ENCODE measurements at places on chromosomes 7 and 10.

- no peak for DNase-seq
Observed at GRCh38 chr10:86373828-86374227, 7.2 kb upstream of the GRID1 start.

DNA sequence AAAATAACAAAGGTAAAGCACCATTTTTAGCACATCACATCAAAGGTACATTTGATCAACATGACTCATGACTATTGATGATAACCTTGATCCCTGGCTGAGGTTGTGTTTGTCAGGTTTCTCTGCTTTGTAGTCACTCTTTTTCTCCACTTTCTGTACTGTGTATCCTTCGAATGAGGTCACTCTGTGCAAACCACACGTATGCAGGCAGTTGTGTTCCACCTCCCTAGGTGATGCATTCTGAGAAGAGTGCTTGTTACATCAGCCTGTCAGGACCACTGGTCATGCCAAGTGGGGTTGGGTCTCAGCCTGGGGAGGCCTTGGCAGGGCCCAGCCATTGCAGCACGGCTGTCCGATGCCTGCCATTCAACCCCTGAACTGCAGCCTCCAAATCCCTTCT lies 62.8 kb upstream of the GJD4 start:
- no peak for DNase-seq

DNA sequence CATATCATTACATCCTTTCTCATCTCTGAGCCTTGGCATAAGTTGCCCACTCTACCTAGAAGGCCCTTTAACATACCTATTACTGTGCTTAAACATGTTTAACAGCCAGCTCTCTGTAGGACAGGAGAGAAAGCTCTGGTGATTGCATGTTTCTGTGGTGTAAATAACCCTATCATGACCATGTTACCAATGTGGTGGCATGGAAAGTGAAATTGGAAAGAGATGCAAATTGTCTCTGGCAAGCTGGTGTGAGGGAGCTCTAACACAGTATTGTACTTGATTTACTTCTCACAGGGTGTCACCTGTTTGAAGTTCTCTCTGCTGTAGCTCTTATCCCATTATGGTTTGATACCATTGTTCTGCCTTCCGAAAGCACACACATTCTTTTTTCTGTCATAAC lies 231.8 kb upstream of the DKK1 start:
- no peak for DNase-seq

DNA sequence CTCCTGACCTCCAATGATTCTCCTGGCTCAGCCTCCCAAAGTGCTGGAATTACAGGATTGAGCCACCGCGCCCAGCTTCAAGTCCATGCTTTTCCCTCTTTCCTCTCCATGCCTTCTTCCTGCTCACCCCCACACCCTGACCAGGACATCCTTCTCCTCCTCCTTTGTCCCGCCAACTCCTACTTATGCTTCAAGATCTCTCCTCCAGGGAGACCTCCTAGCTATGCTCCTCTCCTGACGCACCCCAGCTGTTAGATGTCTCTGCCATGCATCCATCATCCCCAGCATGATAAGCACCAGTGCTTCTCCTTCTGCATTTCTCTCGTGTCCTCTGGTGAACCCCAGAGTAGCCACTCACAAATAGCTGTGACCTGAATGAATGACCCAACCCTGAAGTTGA lies 21.1 kb downstream of the SRRM3 start:
- DNase-seq: no peak

DNA sequence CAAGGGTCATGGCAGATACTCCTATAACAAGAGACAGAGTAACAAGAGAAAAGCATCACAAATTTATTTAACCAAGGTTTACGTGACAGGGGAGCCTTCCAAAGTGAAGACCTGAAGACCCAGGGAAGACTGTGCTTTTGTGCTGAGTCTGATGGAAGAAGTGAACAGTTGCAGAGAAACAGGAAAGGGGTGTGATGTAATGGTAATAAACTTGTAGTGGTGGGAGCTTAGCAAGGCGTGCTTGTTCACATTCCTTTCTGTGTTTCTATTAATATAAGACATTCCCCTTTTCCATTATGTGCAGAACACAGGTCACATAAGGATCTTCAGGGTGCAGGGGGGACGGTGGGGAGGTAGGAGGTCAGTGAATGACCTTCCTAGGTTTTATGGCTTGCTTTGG lies 25.5 kb upstream of the C10orf67 start:
- no peak for DNase-seq

DNA sequence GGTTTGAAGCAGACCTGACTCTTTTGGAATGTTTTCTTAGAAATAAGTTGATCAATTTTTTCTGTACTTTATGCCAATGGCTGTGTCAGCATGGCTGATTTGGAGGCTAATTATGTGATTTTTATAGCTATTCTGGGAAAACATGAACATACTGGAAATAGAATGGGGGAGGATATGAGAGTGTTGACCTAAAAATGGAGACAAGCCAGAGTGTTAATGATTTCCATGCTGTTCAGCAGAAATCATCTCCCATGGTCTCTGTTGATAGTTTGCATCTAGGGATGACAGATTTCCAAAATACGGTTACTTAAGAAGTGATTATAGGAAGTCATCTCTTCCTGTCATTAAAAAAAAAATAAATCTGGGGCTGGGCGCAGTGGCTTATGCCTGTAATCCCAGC lies 32.7 kb upstream of the DMTF1 start:
- no peak for DNase-seq

GRCh38 chr10:88114368-88114767 lies 250.9 kb downstream of the PTEN start:
- DNase-seq: peak; percentile 8
